ENCODE measurements at places on chromosomes 12 and 14. TPM values are rescaled to one million over a fixed set of nuclear protein-coding genes. Genes with fewer than 3 reads are reported as not detected.

KRT3 gene
- polyA plus RNA-seq = not detected

GRCh38 chr14:95496690-95497259 lies 19.7 kb downstream of the SYNE3 start:
- peak; percentile 82 for DNase-seq

GRCh38 chr12:7869137-7869536 lies 3.6 kb downstream of the SLC2A14 start:
- DNase-seq = no peak

ALDH1L2 gene
- polyA plus RNA-seq = 1.2 TPM

- no peak for DNase-seq
These were observed 263.0 kb upstream of the E2F7 start for GRCh38 chr12:77328326-77328725.

All from right cardiac atrium (tissue), 5 donors.